Stimulated activated CD4-positive, alpha-beta T cell treated with anti-CD3 and anti-CD28 coated beads, Interleukin-1b, Interleukin-23, amount 100 ng/mL, for 1 hour (primary cell): ENCODE measurements at places on chromosomes 6 and 20.

DNA sequence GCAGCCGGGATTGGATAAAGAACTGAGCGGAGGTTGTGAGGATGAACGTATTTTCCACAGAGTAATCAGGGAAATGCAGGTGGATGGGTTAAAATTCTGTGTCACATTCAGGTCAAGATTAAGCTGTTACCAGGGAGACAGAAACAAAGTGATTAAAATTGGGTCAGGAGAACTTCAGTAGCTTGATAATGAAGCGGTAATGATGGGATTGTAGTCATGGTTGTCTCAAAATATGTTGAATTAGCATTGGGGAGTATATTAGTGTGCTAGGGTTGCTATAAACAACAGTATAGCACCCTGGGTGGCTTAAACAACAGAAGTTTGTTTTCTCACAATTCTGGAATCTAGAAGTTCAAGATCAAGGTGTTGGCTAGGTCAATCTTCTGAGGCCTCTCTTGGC, 155.5 kb downstream of the GJA1 start:
- DNase-seq, result no peak

GRCh38 chr6:106141441-106142237, 55.5 kb downstream of the PRDM1 start:
- no peak for DNase-seq

- DNase-seq, result no peak
Measured at GRCh38 chr6:42988486-42989020, 4.2 kb downstream of the PPP2R5D start.

DNA sequence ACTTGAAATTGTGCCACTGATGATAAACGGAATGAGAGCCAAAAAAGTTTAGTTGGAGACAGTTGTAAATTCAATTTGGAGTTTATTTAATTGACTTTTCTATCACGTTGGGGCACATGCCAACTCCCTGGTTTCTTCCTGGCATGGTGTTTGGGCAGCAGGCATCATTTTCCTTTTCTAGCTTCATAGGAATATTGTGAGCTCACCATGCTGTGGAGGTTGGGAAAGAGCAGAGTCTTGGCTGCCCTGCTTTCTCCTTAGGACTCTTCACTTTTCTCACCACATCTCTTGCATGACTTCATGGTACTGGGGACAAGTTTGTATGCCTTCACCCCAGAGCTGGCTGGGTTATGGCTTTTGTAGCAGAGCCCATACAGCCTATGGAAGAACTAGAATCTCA, 6.4 kb downstream of the SCAND1 start:
- DNase-seq, result no peak

- no peak for DNase-seq
Measured at GRCh38 chr6:40706178-40706577, 119.0 kb upstream of the LRFN2 start.

DNA sequence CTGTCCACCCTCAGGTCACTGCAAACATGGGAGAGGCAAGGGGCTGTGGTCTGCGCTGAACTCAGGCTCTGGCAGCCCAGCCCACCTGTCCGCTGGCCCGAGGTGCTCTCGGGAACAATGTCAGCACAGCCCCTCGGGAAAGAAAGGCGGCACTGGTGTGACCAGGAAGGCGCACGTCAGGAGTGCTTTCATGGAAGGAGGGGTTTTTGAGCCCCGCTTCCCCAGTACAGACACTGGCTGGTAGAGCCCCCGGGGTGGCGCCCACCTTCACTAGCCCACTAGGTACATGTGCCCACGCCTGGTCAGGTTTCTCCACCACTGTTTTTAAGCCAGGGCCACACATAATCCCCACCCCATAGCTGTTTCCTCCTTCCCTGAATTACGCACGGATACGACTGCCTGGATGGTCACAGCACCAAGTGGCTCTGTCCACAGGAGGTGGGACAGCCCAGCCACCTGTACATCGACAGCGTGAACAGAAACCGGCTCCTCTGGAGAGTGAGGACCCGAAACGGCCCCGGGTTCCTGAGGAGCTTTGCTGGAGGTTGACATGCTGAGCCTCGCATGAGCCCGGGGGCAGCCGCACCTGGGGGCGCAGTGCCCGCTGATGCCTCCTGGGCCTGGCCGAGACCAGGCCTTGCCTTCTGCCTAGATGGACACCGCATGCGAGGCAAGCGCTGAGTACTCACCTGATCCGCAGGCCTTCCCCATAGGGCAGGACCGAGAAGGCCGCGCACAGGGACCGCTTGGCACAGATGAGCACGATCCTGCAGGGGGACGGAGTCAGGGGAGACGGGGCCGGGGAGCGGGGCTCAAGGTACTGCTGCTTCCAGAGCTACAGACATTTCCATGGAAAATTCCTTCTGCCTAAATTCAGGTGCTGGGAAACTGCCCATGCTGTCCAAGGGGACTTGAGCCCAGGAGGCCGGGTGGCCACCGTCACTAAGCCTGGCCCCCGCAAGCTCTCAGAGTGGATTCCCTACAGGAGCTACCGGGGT, 7.6 kb downstream of the RPS21 start:
- no peak for DNase-seq

DNA sequence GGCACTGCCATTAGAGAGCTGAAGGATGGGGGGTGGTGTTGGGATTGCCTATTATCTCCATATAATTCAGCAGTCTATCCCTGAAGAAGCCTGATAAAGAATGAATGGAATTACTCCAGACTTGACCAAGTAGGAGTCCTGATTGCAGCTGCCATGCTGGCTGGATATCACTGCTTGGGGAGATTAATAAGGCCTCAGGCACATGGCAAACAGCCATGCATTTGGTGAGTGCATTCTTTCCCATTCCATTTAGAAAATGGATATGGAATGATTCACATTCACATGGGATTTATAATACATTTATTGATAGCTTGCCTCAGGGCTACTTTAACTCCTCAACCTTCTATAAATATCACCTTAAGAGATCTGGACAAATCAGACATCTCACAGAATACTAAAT, 49.6 kb upstream of the HLA-A start:
- DNase-seq, result no peak
